ENCODE measurements at places on chromosomes 7 and 10.

- H3K27me3 ChIP-seq, result peaks cover 92% of the 10 kb centered on the region
- H3K36me3 ChIP-seq, result no peaks in the 10 kb centered on the region
- H3K4me1 ChIP-seq, result peaks cover 58% of the 10 kb centered on the region
- no peak for DNase-seq
These were observed 3.2 kb upstream of the VGF start for GRCh38 chr7:101168412-101169049.

DNA sequence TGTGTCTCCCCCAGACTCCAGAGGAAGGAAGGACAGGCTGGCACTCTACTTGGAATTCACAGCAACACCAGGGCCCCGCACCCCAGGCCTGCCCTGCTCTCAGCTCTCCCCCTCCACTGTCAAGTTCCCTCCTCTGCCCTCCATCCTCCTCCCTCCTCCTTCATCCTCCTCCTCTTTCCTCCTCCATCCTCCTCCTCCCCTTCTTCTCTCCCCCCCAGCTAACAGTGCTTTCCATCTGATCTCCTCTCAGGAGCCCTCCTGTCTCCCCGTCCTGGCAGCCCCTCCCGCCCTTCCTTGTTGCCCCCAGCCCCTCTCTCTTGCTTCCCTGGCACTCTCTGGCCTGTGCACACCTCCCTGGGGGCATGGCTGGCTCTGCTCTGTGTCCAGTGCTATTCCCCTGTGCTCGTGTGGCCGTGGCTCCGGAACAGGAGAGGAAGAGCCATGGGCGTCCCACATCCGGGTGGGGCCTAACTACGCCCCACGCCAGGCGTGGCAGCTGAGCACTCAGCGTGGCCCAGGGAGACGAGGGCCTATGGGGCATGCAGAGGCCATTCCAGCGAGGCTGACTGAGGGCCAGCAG is 64.2 kb downstream of the PWWP2B start:
- no peaks in the 10 kb centered on the region for H3K4me1 ChIP-seq
- no peak for DNase-seq
- no peaks in the 10 kb centered on the region for H3K27me3 ChIP-seq
- H3K36me3 ChIP-seq, result no peaks in the 10 kb centered on the region
- H3K4me3 ChIP-seq, result no peak overlapping the region

DNA sequence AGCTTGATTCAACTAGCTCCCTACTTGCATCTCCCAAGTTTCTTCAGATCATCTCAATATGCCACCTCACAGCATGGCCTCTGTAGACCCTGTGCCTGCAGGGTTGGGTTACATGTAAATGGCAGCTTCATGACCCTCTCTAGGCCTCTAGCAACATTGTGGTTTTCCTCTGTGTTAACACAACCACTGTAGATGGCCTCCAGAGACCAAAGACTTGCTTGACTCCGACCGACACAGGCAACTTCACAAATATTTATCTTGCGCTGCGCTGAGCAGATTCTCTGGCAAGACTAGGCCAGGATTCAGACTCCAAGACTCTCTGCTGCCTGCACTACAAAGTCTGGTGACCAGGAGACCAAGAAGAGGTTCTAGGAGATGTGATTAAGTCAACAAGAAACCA is 75.9 kb downstream of the CNOT4 start:
- DNase-seq, result no peak
- no peak overlapping the region for H3K27ac ChIP-seq
- no peaks in the 10 kb centered on the region for H3K4me1 ChIP-seq
- no peak overlapping the region for H3K4me3 ChIP-seq
- H3K27me3 ChIP-seq, result no peaks in the 10 kb centered on the region
- peaks cover 34% of the 10 kb centered on the region for H3K36me3 ChIP-seq

DNA sequence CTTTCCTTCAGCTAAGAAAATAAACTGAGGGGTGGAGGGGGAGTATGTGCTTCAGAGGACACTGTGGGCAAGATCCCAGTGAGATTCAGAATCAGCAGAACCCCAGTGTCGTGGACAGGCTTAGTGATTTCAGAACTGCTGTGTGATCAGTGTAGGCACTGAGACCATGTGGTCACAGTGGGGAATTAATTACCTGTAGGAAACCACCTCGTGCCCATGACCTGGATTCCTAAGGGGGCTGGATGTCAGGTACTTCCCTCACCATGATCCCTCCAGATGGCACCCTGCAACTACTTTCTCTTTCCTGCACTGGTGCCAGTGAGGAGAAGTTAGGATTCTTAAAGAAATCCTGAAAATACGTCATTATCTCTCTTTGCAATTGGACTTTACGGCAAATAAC is 64.4 kb downstream of the HBP1 start:
- H3K36me3 ChIP-seq, result peaks cover 5% of the 10 kb centered on the region
- no peak overlapping the region for H3K4me3 ChIP-seq

DNA sequence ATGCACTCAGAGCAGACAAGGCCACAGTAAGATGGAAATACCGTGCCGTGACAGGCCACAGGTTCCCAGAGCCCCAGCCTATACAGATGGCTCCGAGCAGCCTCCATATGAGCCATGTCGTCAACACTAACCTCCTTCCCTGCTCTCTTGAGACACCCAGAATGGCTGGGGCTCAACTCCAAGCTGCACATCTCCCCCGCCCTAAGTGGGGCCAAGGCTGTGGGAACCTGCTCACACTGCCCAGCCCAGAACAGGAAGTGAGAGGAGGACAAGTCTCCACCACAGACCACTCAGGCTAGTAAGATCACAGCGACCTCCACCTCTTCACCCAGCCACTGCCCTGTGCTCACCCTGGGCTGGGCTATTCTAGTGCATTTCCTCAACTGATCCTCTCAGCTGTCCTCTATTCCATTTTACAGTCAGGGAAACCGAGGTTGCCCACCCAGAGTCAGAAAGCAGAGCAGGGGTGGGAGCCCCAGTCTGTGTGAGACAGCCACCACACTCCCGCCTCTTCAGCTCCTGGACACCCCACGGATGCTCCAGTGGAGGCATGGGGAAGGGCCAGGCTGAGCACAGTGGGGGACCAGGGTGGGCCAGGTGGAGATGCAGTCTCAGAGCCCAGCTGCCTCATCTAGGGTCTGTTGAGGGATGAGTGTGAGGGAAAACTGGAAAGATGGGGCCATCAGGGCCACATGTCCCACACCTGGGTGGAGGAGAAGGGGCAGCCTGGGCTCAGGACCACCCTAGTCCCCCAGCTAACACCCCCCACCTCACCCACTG is 11.6 kb downstream of the GRID1 start:
- H3K36me3 ChIP-seq, result no peaks in the 10 kb centered on the region
- no peak overlapping the region for H3K27ac ChIP-seq
- DNase-seq, result no peak
- no peaks in the 10 kb centered on the region for H3K4me1 ChIP-seq
- no peak overlapping the region for H3K4me3 ChIP-seq

- H3K4me3 ChIP-seq, result no peak overlapping the region
- DNase-seq, result no peak
- H3K27ac ChIP-seq, result no peak overlapping the region
- no peaks in the 10 kb centered on the region for H3K27me3 ChIP-seq
- H3K4me1 ChIP-seq, result no peaks in the 10 kb centered on the region
- peaks cover 7% of the 10 kb centered on the region for H3K36me3 ChIP-seq
These were observed 106.2 kb downstream of the ZMYND11 start for GRCh38 chr10:241451-241850.

- DNase-seq, result no peak
- H3K4me3 ChIP-seq, result no peak overlapping the region
- no peaks in the 10 kb centered on the region for H3K27me3 ChIP-seq
These were observed 173.8 kb upstream of the PLXNA4 start for GRCh38 chr7:132750096-132750495.
